SK-N-MC (cell line): ENCODE measurements at places on chromosomes 16 and 17.

GRCh38 chr16:11257131-11257938 lies 1.3 kb upstream of the SOCS1 start:
- peak; percentile 10 for DNase-seq

DNA sequence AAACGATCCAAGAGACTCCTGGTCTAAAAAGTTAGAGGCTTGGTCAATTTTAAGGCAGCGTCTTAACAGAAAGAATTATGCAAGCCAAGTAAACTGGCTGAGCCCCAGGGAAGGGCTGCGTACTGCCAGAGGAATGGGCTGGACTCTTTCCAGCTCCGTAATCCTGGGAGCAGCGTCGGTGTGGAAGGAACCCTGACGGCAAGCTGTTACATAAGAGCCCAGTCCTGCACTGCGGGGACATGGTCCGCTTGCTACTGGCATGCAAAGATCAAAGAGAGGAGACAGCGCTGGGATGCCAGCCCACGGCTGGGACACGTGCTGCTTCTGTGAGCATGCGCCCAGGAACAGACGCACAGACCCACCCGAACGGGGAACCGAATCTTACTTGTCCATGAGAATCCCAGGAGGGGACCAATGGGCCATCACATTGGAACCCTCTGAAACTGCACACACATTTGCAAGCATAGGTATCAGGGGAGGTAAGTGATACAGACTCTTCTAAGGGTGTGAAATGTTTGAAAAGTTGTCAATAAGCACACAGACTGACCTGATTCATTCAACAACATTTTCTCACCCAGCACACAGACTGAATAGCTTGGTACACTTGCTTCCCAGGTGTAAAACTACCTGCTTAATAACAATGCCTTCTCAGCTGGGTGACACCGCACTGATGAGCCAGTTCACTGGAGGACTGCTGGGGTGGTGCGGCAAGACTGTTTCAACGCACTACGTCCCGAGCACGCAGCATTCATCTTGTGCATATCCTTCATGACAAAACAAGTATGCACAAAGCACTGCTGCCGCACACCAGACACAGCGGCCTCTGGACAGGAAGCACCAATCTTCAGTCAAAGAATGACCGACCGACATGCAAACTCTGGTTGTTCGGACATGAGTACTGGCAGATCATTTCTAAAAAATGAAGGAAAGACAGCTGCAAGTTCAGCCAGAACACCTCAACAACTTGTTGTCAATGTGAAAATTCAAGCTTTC lies 94.9 kb downstream of the ANKRD11 start:
- no peak for DNase-seq

- DNase-seq, result no peak
Measured at GRCh38 chr17:72346306-72346705, 225.5 kb downstream of the SOX9 start.

GRCh38 chr17:42855048-42855596 lies 4.1 kb downstream of the AOC3 start:
- no peak for DNase-seq

- no peak for DNase-seq
Measured at GRCh38 chr17:49848019-49848473, at the start of gene TAC4. Gene TAC4, minus strand, starts transcription at chr17:49848069. Its CDS starts 52 bp downstream, at chr17:49848017.

- no peak for DNase-seq
Measured at GRCh38 chr17:37365589-37365988, 10.2 kb upstream of the C17orf78 start.

DNA sequence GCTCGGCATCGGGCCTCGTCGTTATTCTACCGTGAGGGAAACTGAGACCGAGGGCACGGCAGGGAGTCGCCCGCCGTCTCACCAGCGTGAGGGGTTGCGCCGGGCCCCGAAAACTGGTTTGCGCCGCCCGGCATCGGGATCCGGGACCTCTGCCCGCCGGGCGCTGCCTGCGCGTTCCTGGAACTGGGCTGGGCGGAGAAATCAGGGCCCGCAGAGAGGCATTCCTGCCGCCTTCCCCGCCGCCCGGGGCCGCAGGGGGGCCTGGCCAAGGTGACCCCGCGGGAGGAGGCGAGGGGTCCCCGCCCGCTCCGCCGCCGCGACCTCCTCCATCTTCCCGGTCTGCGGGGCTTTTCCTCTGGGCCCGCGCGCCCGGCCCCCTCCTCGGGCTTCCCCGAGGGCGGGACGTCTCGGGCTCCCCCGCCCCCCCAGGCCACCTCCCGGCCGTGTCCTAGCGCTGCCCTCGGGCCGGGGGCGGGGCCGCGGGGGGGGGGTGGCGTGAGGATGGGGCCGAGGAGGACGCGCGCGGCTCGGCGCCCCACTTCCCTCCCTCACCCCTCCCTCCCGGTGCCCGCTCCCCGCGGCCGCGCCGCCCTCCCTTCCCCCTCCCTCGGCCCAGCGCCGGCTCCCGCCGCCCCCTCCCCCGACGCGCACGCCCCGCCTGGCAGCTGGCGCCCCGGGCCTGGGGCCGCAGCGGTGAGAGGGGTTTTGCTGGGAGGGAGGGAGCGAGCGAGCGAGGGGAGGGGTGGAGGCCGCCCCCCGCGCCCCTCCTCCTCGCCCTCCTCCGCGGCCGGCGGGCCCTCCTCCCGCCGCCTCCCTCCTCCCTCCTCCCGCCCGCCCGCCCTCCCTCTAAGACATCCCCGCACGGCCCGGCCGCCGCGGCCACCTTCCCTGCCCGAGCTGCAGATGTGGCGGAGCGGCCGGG lies at the start of gene GLIS2:
TSS of gene GLIS2 (plus strand) at position 882 of the 922 bp plus-strand sequence. CDS start 16,214 bp downstream, outside the sequence.
- no peak for DNase-seq

DNA sequence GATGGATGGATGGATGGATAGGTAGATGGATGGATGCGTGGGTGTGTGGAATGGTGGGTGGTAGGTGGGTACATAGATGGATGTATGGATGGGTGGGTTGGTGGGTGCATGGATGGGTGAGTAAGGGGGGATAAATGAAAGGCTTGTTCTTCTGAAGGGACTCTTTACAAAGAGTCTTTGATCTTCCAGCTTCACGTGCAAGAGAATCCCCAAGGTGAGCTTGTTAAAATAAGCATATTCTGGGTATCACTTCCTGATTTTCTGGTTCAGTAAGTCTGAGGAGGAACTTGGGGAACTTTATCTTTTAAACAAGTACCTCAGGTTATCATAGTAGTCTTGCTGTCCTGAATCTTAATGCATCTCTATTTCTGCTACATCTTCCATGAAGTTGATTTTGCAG lies 639.1 kb downstream of the MAF start:
- DNase-seq, result no peak

- no peak for DNase-seq
Measured at GRCh38 chr16:27407133-27407532, 5.2 kb downstream of the IL21R start.
